ENCODE measurements at places on chromosomes 7 and 10. TPM values are rescaled to one million over a fixed set of nuclear protein-coding genes. Genes with fewer than 3 reads are reported as not detected.

GRCh38 chr7:26178272-26178960 lies 22.1 kb downstream of the HNRNPA2B1 start:
- H3K4me1 ChIP-seq: peaks cover 13% of the 10 kb centered on the region
- no peaks in the 10 kb centered on the region for H3K27me3 ChIP-seq
- H3K4me3 ChIP-seq: no peak overlapping the region
- no peak for DNase-seq
- H3K36me3 ChIP-seq: no peaks in the 10 kb centered on the region

DNA sequence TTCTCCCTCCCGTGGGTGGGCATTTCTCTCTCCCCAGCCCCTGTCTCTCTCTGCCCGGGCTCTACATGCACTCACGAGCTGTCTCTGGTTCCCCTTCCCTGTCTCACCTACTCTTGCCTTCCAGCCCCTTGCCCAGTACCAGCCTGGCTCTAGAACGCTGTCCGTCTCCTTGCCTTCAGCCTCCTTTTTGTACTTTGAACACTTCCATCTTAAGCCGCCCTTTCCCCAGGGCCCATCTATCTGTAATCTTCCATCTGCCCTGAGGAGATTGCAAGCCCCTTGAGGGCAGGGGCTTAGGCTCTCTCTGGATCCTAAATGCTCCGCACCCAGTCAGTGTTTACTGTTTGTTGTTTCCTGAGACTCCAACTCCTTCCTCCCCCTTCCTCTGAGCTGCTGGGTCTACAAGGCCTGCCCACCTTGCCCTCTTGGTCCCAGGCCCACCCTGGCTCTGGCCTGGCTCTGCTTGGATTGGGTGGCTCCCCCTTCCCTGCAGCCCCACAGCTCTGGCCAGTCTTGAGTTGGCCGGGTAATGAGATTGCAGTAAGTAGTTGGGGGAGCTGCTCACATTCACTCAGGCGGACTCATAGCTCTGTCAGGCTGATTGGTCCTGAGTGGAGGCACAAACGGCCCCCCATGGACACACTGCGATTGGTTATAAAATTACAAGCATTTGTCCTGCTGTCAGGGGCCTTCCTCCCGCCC lies 28.3 kb downstream of the POLL start:
- H3K4me3 ChIP-seq: no peak overlapping the region
- DNase-seq: no peak
- peaks cover under 1% of the 10 kb centered on the region for H3K27me3 ChIP-seq
- H3K4me1 ChIP-seq: no peaks in the 10 kb centered on the region
- H3K27ac ChIP-seq: no peak overlapping the region

DNA sequence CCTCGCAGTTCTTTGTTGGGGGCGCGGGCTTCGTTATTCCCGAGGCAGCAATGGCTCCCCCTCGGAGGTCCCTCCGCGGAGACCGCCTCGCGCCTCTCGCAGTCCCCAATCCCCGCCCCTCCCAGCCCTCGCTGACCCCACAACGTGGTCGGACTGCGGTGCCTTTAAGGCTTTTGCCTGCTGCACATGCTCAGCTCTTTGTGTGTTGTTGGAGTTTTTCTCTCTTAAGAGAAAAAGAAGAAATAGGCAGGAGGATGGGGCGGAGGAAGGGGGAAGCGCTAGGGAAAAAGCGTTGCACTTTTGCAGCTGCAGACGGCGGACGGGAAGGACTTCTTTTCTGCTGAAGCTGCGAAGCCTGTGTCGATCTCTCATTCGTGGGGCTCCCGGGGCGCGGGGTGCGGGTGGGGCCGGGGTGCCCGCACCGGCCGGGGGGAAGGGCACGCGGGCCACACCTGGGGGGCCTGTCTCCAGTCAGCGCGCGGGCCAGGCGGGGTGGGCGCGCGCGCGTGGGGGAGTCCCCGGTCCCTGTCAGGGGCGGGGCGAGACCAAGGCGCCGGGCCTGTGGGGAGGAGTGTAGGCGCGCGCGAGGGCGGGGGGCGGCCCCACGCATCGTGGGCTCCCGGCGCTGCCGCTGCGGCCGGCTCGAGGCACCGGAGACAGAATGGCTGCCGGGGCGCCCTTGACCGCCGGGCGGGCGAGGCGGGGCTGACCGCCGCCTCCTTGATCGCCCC lies 445 bp upstream of the ATRNL1 start:
- peak; percentile 23 for DNase-seq
- no peak overlapping the region for H3K27ac ChIP-seq
- H3K4me1 ChIP-seq: no peaks in the 10 kb centered on the region
- H3K4me3 ChIP-seq: peak overlapping the region; percentile 39
- no peaks in the 10 kb centered on the region for H3K27me3 ChIP-seq
- no peaks in the 10 kb centered on the region for H3K36me3 ChIP-seq

DNA sequence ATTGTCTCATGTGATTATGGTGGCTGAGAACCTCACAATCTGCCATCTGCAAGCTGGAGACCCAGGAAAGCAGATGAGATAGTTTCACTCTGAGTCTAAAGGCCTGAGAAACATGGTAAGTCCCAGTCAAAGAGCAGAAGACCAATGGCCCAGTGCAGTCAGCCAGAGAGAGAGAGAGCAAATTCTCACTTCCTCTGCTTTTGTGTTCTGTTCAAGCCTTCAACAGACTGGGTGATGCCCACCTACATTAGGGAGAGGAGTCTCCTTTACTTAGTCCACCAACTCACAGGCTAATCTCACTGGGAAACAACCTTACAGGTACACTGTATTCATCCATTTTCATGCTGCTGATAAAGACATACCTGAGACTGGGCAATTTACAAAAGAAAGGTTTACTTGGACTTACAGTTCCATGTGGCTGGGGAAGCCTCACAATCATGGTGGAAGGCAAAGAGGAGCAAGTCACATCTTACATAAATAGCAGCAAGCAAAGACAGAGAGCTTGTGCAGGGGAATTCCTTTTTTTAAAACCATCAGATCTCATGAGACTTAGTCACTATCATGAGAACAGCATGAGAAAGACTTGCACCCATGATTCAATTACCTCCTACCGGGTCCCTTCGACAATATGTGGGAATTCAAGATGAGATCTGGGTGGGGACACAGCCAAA lies 4.7 kb upstream of the FRMPD2 start:
- H3K36me3 ChIP-seq: no peaks in the 10 kb centered on the region
- no peaks in the 10 kb centered on the region for H3K27me3 ChIP-seq
- no peak for DNase-seq
- H3K27ac ChIP-seq: no peak overlapping the region
- peaks cover 9% of the 10 kb centered on the region for H3K4me1 ChIP-seq

DNA sequence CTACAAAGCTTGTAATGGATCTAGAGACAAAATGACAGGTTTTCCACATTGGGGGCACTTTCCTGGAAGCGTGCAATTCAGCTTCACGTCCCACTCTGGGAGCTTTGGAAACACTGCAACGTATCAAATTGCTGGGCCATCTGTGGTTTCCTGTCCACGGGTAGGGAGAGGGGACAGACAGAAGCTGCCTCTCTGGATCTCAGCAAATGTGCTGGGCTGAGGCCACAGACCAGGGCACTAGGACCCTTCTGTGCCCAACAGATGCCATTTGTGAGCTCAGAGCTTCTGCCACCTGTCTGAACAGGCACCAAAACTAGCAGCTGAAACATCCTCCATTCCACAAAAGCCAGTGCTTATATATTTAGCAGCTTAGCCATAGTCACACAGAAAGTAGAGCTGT lies 40.9 kb upstream of the FRMD4A start:
- no peaks in the 10 kb centered on the region for H3K36me3 ChIP-seq
- no peaks in the 10 kb centered on the region for H3K4me1 ChIP-seq
- no peaks in the 10 kb centered on the region for H3K27me3 ChIP-seq
- DNase-seq: no peak

DNA sequence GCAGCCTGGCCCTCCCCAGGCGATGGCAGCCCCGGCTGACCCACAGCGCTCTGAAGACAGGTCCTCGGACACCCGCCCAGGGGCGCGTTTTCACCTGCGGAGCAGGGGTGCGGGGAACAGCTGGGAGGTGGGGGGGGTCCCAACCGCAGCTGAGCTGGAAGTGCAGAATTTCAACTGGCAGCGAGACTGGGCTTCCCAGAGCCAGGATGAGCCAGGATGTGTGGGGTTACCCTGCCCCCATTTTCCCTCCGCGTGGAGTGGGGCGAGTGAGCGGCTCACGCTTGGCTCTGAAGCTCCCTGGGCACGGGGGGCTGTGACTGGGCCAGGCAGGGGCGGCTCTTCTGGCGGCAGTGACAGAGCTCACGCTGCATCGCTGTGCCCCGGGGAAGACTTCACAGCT lies 70.2 kb downstream of the DNAJB6 start:
- peaks cover 9% of the 10 kb centered on the region for H3K36me3 ChIP-seq
- H3K27me3 ChIP-seq: no peaks in the 10 kb centered on the region
- H3K4me1 ChIP-seq: no peaks in the 10 kb centered on the region
- no peak overlapping the region for H3K4me3 ChIP-seq
- H3K27ac ChIP-seq: no peak overlapping the region
- DNase-seq: no peak

DNA sequence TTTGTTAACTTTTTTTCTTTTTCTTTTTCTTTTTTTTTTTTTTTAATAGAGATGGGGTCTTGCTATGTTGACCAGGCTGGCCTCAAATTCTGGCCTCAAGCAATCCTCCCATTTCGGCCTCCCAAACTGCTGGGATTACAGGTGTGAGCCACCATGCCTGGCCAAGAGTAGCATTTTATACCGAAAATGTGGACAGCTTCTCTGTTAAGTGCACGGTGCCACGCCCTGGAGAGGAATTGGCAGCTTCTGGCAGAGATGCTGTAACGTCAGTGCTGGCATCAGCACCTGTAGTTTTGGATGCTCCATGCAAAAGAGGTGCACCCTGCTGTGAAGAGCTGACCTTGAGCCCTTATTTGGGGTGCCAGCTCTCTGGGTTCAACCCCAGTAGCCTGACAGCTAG lies 18.2 kb downstream of the IL15RA start:
- H3K4me1 ChIP-seq: no peaks in the 10 kb centered on the region
- DNase-seq: no peak
- no peak overlapping the region for H3K27ac ChIP-seq
- no peak overlapping the region for H3K4me3 ChIP-seq
- H3K36me3 ChIP-seq: no peaks in the 10 kb centered on the region

DNA sequence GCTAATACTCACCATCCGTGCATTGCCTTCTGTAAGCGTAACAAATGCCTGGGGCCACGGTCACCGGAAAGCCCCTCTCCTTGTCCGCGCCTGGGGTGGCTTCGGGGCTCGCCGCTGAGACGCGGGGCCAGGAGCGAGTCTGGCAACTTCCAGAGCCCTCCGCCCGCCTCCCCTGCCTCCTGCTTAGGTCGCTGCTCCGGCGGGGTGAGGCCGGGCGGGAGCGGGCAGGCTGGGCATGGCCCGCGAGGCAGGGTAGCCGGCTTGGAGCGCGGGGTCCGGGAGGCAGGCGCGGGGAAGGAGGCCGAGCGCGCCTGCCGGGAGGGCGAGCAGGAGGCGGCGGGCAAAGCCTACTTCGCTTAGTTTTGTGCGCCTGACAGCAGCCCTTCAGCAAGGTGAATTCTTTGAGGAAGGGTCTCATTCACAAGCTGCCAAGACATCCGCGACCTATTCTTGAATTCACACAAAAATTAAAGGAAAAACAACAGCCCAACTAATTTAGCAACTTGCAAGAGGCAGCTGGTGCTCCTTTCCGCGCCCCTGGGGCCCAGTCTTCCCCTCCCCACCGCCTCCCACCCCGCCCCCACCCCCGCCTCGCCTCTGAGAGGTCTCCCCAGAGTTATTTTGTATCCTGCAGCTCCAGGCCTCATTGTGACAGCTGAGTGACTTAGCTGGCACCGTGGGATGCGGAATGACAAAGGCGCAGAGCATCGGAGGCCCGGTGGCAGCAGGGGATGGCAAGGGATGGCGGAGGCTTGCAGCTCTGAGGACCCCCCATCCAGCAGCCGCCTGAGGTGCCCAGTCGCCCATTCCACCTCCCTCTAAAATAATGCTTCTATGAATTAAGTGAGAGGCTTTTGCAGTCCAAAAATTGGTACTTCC lies 12.8 kb upstream of the KAT6B start:
- H3K4me1 ChIP-seq: no peaks in the 10 kb centered on the region
- no peaks in the 10 kb centered on the region for H3K27me3 ChIP-seq
- no peak for DNase-seq
- no peak overlapping the region for H3K27ac ChIP-seq
- H3K4me3 ChIP-seq: no peak overlapping the region

- no peak overlapping the region for H3K4me3 ChIP-seq
- no peaks in the 10 kb centered on the region for H3K27me3 ChIP-seq
- H3K4me1 ChIP-seq: no peaks in the 10 kb centered on the region
Observed at GRCh38 chr10:132858121-132859081, 72.5 kb upstream of the NKX6-2 start.

DNA sequence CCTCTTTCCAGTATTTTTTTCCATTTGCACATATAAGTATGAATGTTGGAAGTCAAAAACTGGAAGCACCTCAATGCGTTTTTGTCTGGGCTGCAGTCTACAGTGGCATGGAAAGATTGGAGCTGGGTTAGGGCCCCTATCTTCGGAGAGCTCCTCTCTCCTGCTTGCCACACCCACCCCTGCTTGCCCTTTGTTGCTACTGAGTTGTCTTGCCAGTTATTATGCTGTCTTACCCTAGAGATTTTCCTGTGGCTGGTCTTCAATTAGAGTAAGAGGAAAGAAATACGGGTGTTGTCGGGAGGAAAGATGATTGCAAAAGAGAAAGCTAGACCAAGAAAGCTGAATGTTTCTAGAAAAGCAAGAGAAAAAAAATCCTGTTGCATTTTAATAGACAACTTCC lies 228.9 kb upstream of the CELF2 start:
- H3K27me3 ChIP-seq: no peaks in the 10 kb centered on the region
- no peaks in the 10 kb centered on the region for H3K36me3 ChIP-seq
- no peak overlapping the region for H3K4me3 ChIP-seq
- H3K4me1 ChIP-seq: peaks cover 9% of the 10 kb centered on the region
- no peak overlapping the region for H3K27ac ChIP-seq
- DNase-seq: no peak

- no peak overlapping the region for H3K4me3 ChIP-seq
- no peaks in the 10 kb centered on the region for H3K4me1 ChIP-seq
- no peak overlapping the region for H3K27ac ChIP-seq
- no peaks in the 10 kb centered on the region for H3K36me3 ChIP-seq
- DNase-seq: no peak
Observed at GRCh38 chr7:129644634-129645230, 33.2 kb downstream of the NRF1 start.

- H3K4me1 ChIP-seq: no peaks in the 10 kb centered on the region
- no peak overlapping the region for H3K4me3 ChIP-seq
- H3K36me3 ChIP-seq: no peaks in the 10 kb centered on the region
- H3K27me3 ChIP-seq: no peaks in the 10 kb centered on the region
Observed at GRCh38 chr10:30510932-30511700, 77.1 kb downstream of the MAP3K8 start.

DNA sequence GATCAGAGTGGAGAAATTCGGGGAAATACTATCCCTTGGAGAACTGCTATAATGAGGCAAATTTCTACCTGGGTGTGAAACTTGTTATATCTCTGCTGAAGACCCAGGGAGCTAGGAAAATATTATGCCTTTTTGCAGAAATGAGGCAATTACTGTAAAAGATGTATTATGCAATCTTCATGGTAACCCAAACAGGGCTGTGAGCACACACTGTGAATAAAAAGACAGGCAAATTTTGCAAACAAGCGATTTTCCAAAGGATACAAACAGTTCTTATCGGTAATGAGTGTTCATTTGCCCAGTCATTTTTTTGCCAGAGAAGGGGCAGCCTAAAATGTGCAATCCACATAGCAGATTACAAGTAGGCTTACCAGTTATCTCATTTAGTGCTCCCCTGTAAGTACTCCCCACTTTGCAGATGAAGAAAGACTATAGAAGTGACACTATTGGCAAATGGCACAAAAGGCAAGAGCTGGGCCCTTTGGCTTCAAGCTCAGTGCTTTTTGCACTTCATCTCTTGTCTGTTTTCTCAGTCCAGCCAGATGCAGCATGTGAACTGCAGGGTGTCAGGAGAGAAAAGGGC lies 205.8 kb downstream of the HECW1 start:
- no peaks in the 10 kb centered on the region for H3K27me3 ChIP-seq
- DNase-seq: no peak
- no peak overlapping the region for H3K27ac ChIP-seq
- H3K4me3 ChIP-seq: no peak overlapping the region
- H3K36me3 ChIP-seq: no peaks in the 10 kb centered on the region

The NRCAM gene
- 12.4 TPM for total RNA-seq

All from thyroid gland (tissue), 4 donors.